ENCODE measurements at places on chromosomes 1 and 21. TPM values are rescaled to one million over a fixed set of nuclear protein-coding genes. Genes with fewer than 3 reads are reported as not detected.

PYGO2 gene
- 57.3 TPM for total RNA-seq

DNA sequence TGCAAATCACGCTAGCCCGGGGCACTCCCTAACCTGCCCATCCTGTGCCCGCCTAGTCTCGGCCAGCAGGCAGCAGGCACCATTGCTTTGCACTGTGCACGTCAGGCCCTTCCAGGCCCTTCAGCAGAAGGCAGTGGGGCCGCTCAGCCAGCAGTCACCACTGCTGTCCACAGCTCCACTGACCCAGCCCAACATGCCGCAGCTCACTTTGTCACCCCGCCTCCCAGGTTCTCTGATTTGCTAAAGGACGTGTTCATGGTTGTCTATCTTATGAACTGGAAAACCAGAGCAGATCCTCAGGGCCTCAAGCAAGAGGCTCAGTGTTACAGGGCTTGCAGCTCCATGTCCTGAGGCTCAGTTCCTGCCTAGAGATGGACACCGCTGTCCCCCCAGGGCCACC lies 14.2 kb upstream of the SPOCD1 start:
- no peak for DNase-seq

DNA sequence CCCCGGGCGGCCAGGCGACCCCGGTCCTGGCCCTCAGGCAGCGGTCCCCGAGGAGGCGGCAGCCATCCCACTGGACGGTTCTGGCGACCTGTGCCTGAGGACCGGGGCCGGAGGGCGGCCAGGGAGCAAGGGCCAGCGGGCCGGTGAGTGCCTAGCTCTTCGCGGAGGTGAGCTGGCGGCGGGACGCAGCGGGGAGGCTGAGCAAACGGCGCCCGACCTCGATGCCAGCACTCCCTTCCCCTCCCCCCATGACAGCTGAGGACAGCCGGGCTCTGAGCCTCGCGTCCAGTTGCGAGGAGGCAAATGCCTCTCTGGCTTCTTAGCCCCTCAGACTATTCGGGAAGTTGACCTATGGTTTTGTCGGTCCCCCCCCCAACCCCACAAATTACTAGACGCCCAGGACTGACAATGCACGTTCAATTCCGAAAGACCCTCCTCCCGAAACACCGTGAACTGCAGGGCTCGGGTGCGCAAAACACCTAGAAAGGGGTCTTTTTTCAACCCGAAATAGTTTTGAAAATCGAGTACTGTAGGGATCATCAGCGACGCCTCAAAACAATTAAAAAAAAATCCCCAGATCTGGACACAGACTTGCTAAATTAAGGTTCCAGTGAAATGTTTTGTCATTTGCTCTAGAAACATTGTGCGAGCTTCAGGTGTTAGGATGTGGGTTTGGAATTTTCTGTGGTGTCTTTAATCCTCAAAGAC lies 8.3 kb downstream of the CDKN2C start:
- DNase-seq = peak; percentile 22

GRCh38 chr21:41834252-41834925 lies 44.8 kb downstream of the PRDM15 start:
- no peak for DNase-seq

DNA sequence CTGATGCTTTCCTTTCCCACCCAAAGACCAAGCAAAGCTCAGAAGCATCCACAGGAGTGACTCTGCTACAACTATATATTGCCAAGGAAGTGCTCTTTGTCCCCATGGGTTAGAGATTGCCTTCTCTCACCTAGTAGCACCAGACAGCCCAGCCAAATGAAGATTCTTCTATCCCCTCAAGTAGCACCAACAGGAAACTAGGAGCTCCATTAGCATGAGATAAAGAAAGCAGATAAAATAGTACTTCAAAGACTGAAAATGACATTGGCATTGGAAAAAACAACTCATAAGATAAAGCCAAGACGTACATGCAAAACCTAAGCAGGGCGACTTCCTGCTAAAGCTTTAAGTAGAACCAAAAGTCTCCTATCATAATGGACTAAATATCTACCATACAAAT lies 871.5 kb downstream of the AMY1C start:
- DNase-seq = no peak

DNA sequence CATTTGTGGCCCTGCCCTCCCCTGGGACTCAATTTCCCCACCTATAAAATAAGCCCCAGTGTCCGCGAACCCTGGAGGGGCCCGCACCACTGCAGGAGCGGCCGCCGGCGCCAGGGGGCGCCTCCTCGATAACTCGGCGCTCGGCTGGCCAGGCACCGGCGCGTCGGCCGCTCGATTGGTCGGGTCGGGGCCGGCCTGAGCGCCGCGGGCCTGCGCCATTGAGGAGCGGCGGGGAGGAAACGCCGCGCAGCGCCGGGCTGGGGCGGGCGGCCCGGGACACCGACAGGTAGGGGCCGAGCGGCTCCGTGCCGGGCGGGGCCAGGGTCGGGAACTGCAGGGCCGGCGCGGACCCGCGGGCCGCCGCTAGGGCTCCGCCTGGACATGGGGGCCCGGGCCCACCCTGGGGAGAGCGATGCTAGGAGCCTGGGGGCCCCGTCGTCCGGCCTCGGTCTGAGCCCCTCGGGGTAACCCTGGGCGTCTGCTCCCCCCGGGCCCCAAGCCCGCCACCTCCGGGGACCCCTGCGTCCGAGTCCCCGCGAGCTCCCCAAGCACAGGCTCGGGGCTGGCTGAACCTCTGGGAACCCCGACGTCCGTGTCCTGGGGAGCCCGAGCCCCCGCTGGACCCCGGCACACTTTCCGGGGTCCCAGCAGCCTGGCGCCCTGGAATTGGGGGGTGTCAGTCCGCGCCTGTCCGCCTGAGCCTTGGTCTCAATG lies at the start of gene VPS13D:
Gene VPS13D, plus strand, starts transcription at position 196 of the 714 bp plus-strand sequence. CDS start 4,237 bp downstream, outside the sequence.
- peak; percentile 85 for DNase-seq

- DNase-seq = no peak
Observed at GRCh38 chr1:231311720-231312431, 25.8 kb downstream of the EXOC8 start.

GRCh38 chr1:235888119-235888643 lies 21.5 kb upstream of the LYST start:
- DNase-seq = no peak

DNA sequence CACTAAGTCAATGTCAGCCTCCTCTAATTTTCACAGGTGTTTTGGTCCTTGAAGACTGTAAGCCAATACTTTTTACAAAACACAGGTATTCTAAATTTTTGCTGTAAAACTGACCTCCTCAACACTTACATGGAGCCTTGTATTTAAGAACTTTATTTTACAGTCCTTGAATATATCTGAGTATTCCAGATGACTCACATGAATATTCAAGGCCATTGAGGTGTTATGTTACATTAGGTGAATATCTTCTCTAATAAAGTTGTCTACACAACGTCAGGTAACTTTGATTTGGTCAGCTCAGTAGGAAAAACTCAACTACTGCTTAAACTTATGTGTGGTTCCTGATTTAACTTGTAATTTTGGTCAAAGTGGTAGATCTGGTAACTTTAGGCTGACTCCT lies 254.2 kb downstream of the OLFM3 start:
- no peak for DNase-seq

TIE1 gene
- not detected for total RNA-seq
